Neural progenitor cell (in vitro differentiated cells): ENCODE measurements at places on chromosomes 7 and 10. TPM values are rescaled to one million over a fixed set of nuclear protein-coding genes. Genes with fewer than 3 reads are reported as not detected.

GRCh38 chr7:25926891-25927625 is 224.9 kb upstream of the NFE2L3 start:
- DNase-seq, result no peak

Gene PPP1R17
- 0.09 TPM in 1 of 2 replicates, not detected in the other for total RNA-seq

DNA sequence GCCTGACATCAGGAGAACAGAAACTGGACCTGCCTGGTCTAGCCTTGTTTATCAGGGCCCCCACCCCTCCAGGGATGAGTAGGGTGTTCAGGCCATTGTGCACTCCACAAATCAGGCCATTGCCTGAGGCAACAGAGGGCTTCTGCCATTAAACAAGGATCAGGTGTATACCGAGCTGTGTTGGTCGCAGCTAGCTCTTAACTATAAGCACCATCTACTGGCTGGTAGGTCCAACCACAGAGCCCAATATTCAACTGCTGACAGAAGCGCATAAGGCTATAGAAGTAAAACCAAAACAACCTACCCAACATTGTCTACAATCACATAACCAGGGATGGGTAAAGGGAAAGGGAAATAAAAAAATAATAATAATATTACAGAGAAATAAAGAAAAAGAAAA is 451.7 kb upstream of the TEX47 start:
- no peak for DNase-seq

- DNase-seq, result peak; percentile 54
Measured at GRCh38 chr10:124632064-124632531, 112.1 kb downstream of the FAM53B start.

DNA sequence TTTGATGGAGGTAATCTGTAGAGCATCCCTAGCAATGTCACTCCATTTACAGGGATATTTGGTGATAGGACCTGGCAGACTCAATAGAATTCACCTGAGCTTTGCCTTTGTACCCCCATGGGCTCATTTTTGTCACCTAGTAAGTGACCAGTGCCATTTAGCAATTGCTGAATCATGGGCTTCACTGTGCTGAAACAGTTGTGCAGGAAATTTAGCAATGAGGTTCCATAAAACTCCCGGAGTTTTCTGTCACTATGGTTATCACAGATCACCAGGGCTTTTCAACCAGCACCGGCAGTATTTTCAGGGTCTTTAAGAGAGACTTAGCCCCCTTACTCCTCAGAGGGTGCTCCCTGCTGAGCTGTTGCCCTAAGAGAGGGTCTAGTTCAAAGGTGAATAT is 40.2 kb downstream of the FAS start:
- DNase-seq, result no peak

DNA sequence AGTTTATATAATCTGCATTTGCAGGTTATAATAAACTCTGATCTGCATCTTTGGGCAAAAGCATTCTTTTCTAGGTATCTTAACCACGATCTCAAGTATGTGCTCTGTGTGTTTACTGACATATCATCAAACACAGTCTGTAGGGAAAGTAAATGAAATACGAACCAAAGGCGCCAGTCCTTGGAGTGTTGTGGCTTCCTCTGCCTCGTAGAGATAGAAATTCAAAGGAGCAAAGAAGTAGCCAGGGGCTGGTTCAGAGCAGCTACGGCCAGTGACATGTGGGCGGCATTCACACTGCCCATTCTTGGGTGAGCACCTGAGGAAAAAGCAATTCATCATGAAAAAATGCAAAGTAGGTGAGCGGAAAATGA is 38.7 kb downstream of the LAMB4 start:
- DNase-seq, result no peak

- DNase-seq, result no peak
Measured at GRCh38 chr10:73908853-73909539, 1.9 kb upstream of the PLAU start.

DNA sequence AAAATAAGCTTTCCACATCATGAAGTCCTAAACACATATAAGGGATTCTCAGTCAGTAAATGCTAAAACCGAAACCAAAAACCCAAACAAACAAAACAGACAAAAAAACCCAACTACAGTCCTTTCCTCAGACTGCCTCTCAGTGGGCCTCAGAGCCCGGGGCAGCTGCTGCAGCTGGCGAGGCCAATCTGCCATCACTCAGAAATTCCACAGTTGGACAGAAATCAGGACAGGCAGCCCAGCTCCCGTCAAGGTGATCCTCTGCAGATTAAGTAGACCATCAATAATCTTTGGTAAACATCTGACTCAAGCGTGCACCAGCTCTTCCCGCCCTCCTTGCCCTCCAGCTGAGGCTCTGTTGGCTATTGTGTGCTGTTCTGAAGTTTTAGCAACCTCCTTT is 142.2 kb downstream of the ATXN7L1 start:
- no peak for DNase-seq

DNA sequence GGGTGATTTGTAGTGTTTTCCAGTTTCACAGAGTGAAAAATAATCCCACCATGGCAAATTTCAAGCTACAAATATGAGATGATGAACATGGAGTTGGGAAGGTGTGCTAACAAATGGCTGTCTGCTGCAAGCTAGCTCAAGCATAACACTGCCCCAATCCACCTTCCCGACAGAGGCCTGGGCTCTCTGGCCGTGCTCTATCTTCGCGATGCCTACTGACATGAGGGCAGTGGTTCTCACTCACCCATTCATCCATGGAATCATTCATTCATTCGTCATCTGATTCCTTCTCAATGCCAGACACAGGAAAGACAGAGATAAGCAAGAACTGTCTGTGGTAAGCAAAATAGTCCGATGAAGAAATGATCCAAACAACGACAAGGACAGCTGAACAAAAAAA is 65.4 kb downstream of the ZNF467 start:
- DNase-seq, result no peak

Gene ELFN1
- total RNA-seq, result 2.2 and 13.6 TPM in 2 replicates

Gene DNAJC1
- 24.9 and 55.3 TPM in 2 replicates for total RNA-seq

Gene GAD2
- total RNA-seq, result 0.41 and 0.74 TPM in 2 replicates

Gene FANK1
- 5.5 and 12.5 TPM in 2 replicates for total RNA-seq

Gene PPA1
- 134 and 203 TPM in 2 replicates for total RNA-seq

Gene HABP2
- not detected in 2 replicates for total RNA-seq

Gene FOXI2
- not detected in 2 replicates for total RNA-seq

GRCh38 chr7:108813251-108814014 is 243.8 kb downstream of the DNAJB9 start:
- no peak for DNase-seq

GRCh38 chr10:92011560-92012214 is 88.1 kb downstream of the BTAF1 start:
- DNase-seq, result no peak

Gene TMEM26
- not detected in 2 replicates for total RNA-seq

GRCh38 chr7:23216021-23216420 is 30.6 kb upstream of the GPNMB start:
- no peak for DNase-seq

GRCh38 chr10:21272643-21273399 is 252.7 kb downstream of the SKIDA1 start:
- DNase-seq, result no peak

- DNase-seq, result no peak
Measured at GRCh38 chr7:157470017-157470322, 133.2 kb downstream of the DNAJB6 start.

Gene MOGAT3
- not detected in 2 replicates for total RNA-seq

Gene CTBP2
- 55.2 and 97.6 TPM in 2 replicates for total RNA-seq

GRCh38 chr7:138814816-138815332 is 16.9 kb upstream of the ATP6V0A4 start:
- DNase-seq, result no peak

DNA sequence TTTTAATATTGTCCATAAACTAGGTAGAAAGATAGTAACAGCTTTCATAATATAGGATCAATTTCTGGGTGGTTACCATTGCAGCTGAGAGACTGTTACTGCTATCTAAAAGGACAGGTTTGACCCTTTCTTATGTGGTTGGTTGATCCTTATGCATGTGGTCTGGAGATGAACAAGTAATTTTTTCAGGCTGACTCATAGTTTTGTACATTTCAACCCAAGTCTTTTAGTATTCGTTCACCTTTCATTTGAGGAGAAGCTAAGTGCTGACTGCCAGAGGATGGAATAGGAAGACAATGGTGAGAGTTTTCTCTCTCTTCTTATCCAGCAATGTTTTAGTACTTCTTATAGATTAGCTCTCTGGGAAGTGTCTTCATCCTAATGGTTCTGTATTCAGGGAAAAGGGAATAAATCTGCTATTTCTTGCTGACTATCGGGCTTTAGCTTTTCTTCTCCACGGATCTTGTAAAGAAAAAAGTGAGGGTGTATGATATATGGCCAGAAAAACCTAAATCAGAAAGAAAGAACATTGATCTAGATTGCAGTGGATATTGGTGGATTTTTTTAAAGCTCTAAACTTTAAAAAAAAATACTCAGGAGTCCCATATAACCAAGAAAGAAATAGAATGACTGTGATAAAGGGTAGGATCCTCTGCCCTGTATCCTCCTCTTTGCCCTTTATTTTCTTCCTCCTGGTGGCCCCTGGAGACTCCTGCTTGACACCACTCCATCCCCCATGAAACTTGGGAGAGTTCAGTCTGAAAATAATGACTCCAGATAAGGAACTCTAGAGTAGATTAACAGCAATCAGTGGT is 88.0 kb downstream of the CPED1 start:
- no peak for DNase-seq

- no peak for DNase-seq
Measured at GRCh38 chr7:88357781-88358525, 51.3 kb upstream of the STEAP4 start.

DNA sequence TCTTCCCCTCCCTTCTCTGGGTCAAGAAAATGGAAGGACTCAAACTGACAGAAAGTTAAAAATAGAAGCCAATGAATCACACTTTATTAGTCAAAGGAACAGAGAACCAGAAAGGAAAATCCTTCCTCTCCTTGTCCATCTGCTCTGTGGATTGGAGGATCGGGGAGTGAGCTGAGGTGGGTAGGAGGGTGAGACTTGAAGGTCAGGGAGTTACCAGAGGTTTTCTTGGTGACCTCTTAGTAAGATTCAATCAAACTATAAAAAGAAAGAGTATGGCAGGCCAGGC is 12.2 kb downstream of the TLX1 start:
- DNase-seq, result no peak

DNA sequence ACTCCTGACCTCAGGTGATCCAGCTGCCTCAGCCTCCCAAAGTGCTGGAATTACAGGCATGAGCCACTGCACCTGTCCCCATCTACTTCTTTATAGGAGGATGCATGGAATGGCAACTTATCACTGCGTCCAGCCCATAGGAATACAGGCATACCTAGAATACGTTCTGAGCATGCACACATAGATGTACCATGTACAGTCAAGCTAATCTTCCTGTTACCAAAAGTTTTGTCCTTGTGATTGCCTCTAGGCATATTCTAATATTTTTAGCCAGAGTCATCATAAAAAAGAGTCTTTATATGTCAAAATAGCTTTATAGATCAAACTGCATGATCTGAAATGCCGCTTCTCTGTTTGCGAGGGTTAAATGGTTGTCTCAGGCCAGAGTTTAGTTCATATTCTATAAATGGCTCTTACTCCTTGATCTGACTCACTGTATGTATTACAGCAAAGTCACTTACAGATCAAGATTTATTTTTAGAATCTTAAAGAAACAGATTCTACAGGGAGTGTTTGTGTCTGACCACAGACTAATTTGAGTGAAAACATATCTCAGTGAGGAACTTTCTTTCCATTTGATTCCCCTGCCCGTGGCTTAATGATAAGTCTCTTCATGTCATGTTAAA is 210.9 kb downstream of the CREB5 start:
- DNase-seq, result no peak

GRCh38 chr7:36278620-36279172 is 111.0 kb upstream of the ANLN start:
- DNase-seq, result no peak

DNA sequence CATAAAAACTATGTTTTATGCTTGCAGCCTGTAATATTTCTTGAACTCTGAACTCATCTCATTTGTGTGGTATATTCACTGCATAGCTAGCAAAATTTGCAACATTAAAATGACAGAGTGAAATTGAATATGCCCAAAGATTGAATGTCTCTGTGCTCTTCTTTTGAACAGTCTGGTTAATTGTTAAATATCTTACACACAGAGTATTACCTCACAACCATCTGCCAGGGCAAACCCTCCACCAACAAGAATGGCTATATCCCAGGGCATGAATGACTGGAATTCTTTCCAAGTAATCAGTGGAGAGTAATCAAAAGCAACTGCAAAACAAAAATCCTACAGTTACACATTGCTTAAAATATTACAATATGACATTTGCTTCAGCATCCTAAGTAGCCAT is 76.9 kb downstream of the SLC13A1 start:
- DNase-seq, result no peak

- DNase-seq, result no peak
Measured at GRCh38 chr7:33965183-33965744, 59.9 kb downstream of the BMPER start.

- no peak for DNase-seq
Measured at GRCh38 chr7:23893942-23894891, 184.2 kb downstream of the STK31 start.

- peak; percentile 74 for DNase-seq
Measured at GRCh38 chr10:93815304-93816096, 57.8 kb downstream of the LGI1 start.

GRCh38 chr7:139370943-139371313 is 11.2 kb downstream of the LUC7L2 start:
- DNase-seq, result no peak

- DNase-seq, result no peak
Measured at GRCh38 chr10:61456095-61456789, 3.1 kb upstream of the TMEM26 start.
